ENCODE measurements at places on chromosomes 11 and 22. TPM values are rescaled to one million over a fixed set of nuclear protein-coding genes. Genes with fewer than 3 reads are reported as not detected.

BAD gene
- polyA plus RNA-seq = 58.9 TPM

EXPH5 gene
- 3.8 TPM for polyA plus RNA-seq

REXO2 gene
- 108 TPM for polyA plus RNA-seq

CACNA1I gene
- polyA plus RNA-seq = 0.09 TPM

- no peak for DNase-seq
Measured at GRCh38 chr11:67612751-67613150, 6.0 kb downstream of the NDUFV1 start.

DNA sequence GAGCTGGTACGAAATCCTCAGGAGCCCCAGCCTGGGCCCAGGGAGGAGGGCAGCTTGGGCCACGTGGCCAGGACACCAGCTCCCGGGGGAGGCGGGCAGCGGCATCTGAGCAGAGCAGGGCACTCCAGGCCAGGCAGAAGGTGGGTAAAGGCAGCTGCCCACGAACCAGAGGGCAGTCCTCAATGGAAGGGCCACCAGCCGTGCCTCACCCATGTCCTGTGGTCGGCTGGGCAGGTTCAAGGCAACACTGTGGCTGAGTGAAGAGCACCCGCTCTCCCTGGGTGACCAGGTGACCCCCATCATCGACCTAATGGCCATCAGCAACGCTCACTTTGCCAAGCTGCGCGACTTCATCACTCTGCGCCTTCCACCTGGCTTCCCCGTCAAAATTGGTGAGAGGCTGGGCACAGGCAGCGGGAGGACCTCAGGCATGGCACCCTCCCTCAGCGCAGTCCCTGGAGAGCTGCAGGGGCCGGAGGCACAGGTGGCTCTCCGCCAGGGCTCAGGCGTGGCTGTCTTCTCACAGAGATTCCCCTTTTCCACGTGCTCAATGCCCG lies 2.5 kb upstream of the SSH3 start:
- DNase-seq = no peak

GRCh38 chr11:125512106-125512505 lies 16.0 kb upstream of the FEZ1 start:
- no peak for DNase-seq

GRCh38 chr11:35711173-35711910 lies 48.8 kb downstream of the TRIM44 start:
- DNase-seq = no peak

DNA sequence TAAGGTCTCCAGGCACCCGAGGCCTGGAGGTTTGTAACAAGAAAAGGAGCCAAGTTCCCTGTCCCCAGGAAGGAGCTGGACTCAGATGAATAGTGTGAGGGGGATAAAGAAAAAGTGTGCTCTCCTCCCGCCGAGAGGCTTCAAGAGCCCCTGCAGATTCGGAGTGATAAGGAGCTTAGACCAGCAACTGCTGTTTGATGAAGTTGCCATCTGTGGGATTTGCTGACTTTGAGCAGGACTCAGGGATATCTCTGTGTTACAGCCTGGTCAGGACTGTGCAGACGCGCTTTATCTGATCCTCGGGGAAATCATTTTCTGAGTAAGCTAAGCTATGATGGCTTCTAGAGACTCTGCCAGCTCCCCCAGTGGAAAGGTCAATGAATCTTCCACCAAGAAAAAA lies 1017.0 kb downstream of the TBC1D22A start:
- no peak for DNase-seq

- no peak for DNase-seq
Measured at GRCh38 chr11:121163658-121164308, 62.7 kb downstream of the TECTA start.

DNA sequence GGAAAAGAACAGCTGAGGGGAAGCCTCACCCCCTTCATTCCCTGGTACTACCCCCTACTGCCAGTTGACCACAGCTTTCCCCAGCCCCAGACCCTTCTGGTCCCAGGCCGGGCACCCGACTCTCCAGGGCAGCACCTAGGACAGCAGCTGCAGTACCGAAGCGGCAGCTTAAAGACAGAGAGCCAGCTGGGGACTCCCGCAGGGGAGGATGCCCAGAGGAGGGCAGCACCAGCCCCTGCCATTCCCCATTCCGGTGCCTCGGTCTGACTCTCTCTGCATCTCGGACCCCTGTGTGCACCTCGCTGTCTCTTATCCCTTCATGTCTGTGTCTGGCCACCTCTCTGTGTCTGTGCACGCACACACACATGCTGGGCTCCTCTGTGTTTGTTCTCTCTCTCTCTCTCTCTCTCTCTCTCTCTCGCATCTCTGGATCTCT lies 9.4 kb downstream of the IGSF9B start:
- DNase-seq = no peak

DNA sequence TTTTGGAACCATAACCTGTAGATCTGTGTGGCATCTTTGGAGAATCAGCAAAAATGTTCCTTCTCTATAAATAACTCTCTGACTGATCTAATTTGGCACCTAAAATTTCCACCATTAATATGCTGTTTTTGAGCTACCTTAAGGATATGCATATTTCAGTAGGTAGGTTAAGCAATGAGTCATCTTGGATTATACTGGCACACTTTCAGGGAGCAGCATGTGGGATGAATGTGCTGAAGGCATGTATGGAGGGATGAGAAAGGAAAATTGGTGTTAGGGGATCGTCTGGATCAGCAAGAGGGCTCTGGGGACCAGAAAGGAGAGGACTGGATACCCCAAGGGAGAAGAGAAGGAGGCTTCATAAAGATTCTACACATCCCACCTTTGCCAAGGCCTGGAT lies 44.6 kb upstream of the ELF5 start:
- no peak for DNase-seq

DNA sequence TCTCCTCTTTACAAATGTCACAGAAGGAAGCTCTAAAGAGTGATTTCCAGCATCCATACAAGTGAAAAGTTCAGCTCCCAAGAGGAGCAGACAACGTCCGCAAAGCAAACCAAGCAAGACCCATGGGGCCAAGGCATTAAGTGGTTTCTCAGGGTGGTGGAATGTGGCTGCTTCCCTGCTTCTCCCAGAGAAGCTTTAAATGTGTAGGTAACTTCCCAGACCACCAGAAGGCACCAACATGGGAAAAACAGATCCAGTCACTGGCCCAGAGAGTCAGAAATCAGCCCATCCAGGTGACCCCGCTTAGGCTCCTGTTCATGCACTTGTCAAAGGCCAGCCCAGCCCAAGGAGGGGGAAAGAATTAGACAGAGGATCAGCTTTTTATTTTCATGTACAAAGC lies 13.3 kb upstream of the PHF21A start:
- DNase-seq = no peak

DNA sequence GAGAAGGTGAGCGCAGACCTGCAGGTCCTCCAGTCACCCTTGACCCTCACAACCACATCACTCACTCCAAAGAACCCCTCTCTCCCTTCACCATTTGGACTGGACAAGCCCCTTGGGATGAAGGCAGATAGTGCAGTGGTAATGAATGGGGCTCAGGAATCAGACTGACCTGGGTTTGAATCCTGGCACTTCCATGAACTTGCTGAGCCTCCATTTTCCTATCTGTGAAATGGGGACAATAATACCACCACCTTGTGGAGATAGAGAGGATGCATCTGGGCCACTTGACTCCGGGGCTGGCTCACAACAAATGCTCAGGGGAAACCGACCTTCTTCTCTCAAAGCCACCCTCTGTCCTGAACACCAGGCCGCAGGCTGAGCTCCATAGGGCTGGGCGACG lies 178.1 kb downstream of the ST3GAL4 start:
- DNase-seq = no peak

DNA sequence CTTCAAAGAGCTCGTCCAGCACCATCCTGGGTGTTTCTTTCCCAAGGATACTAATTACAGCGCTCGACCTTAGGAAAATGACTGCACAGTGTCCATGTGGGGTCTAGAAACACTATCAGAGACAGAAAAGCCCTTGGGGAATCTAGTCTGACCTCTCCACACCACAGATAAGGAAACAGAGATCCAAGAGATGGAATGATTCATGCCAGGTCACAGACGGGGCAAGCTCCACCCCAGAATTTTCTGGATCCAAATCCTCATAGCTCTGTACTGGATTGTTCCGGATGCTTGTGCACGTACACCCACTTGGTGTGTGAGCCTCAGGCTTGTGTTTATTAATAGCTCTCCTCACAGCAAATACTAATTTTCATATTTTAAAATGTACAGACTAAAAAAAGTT lies 11.3 kb downstream of the ABTB2 start:
- DNase-seq = no peak

- no peak for DNase-seq
Measured at GRCh38 chr11:41256041-41256440, 203.4 kb downstream of the LRRC4C start.

- no peak for DNase-seq
Measured at GRCh38 chr11:128455766-128456165, 131.6 kb downstream of the ETS1 start.

DNA sequence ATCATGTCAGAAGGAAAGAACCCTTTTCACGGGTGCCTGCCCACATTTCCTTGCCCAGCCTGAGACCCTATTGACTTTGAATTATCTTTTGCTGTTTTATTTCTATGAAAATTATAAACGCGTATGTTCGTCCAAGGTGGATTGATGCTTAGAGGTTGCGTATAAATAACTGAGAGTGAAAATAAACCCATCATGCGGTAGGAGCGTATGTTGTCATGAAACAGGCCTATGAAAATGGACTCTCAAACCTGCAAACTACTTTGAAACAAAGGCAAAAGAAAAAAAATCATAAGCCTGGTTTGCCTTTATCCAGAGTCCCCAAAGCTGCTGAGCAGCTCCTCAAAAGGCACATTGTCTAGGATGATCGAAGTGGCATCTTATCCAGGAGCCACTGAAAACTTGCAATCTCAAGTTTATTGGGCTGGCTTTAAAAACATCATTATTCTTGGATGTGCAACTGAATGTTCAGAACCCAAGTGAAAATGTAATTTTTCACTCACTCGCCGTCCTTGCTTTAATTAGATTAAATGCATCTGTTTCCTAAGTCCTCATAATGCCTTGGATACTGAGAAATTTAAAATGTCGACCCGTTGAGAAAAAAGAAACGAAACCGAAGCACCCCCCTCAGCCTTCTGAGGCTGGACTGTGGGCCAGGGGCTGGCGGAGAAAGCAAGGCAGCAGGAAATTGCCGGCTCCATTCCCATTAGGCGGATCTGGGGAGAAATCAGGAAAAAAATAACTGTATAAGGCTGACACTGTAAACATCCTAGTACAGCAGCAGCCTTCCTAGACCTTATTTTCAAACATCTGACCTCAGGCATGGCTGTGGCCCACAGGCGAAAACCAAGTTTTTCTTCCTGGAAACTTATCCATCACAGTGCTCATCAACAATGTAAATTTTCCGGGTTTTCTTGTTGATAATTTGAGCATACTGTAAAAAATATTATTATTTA lies 82.9 kb upstream of the PPARA start:
- no peak for DNase-seq

DNA sequence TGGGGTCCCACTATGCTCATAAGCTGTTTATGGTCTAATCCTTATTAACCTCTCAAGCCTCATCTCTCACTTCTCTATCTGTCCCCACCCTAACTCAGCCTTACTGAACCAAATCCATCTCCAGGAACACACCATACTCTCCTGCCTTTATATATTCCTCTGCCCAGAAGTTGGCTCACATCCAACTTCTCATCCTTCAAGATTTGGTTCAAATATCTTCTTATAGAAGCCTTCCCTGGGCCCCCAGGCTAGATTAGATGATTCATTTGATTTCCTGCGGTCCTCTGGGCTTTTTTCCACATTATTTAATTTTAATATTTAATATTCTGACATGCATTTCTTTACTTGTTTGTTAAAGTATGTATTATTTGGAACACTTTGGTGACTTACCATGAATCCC lies 23.2 kb downstream of the MEI1 start:
- no peak for DNase-seq

DNA sequence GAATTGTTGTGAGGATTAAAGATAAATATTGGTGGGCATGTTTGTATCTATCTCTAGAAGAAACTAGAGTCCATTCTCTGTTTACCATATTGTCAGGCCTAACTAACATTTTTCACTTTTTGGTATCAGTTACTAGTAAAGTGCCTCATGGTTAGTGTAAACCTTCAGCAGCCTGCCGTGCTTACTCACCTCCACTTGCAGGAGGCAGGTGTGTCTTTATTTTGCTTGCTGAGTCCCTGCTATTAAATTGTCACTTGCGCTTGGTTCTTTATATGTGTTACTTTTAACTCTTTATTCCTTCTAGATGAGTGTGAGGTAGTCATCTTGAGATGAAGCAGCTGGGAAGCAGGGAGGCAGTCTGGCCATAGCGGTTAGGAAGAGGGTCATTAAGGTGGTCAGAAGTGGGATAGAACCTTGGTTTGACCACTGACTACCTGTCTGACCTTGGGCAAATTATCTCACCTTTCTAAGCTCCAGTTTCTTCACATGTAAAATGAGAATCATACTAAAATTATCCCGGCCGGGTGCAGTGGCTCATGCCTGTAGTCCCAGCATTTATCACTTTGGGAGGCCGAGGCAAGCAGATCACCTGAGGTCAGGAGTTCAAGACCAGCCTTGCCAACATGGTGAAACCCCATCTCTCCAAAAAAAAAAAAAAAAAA lies 21.2 kb downstream of the PPP6R3 start:
- DNase-seq = no peak

DNA sequence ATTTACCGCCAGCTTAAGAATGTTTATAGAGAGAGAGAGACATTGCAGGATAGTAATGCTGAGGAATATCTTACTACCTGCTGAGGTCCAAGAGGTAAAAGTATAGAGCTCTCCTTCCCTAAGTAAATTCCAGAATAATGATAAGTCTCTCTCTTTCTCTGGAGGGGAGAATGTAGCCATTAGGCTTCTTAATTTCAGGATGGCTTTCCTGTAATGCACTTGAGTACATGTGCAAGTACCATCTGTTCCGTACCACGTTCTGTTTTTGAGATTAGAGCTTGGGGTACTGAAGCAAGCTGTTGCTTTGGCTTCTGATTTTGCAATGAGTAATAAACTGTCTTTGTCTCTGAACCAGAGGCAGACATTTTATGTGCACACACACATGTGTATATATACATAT lies 1314.0 kb downstream of the JRKL start:
- no peak for DNase-seq

DNA sequence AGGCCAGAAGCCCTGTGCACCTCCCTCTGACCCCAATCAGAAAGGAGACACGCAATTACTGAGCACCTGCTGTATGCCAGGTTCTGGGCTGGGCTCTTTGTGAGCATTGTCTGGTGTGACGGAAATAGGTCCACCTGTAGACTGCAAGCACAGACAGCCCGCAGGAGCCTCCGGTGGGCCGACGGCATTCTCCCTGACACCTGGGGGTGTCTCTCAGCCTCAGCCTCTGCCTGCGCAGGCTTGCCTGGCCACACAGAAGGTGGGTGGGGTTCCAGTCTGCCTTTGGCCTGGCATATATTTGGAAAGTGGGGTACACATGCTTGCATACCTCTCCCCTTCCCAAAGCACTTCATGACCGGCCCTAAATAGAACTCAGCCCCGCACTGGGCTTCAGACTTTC lies 129.3 kb downstream of the BUD13 start:
- DNase-seq = no peak

- no peak for DNase-seq
Measured at GRCh38 chr11:134610116-134610910, 198.3 kb upstream of the B3GAT1 start.

- no peak for DNase-seq
Measured at GRCh38 chr11:45924927-45925326, 2.5 kb downstream of the LARGE2 start.

- no peak for DNase-seq
Measured at GRCh38 chr11:68038226-68038717, 553 bp upstream of the TCIRG1 start.

GRCh38 chr11:64297699-64298358 lies 2.3 kb upstream of the CATSPERZ start:
- DNase-seq = no peak

GRCh38 chr11:3675971-3676370 lies 4.8 kb upstream of the CHRNA10 start:
- no peak for DNase-seq

- no peak for DNase-seq
Measured at GRCh38 chr11:126518071-126518971, 162.8 kb downstream of the ST3GAL4 start.

- no peak for DNase-seq
Measured at GRCh38 chr11:108960501-108960900, 295.6 kb downstream of the DDX10 start.

Data from renal cortex interstitium (tissue), 15 donors.